ENCODE measurements at places on chromosomes 5 and 9.

DNA sequence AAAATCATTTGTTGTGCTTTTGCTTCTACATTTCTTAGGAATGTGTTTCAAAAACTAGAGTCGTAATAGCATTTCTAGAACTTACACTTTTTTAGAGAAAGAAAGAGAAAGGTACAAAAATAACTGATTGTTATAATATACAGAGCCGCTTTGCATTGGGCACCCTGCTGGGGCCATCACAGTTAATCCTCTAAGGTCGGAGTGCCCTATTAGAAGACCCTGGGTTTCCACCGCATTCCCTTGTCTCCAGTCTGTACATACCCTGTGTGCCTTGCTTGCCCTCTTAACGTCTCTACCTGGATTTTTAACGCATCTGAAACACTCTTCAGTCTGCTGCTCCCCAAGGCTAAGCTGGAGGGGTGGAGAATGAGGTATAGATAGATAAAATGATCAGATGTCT lies 1.3 kb downstream of the MARVELD2 start:
- DNase-seq, result no peak

- no peak for DNase-seq
These were observed 8.2 kb downstream of the PDLIM7 start for GRCh38 chr5:177489119-177489716.

DNA sequence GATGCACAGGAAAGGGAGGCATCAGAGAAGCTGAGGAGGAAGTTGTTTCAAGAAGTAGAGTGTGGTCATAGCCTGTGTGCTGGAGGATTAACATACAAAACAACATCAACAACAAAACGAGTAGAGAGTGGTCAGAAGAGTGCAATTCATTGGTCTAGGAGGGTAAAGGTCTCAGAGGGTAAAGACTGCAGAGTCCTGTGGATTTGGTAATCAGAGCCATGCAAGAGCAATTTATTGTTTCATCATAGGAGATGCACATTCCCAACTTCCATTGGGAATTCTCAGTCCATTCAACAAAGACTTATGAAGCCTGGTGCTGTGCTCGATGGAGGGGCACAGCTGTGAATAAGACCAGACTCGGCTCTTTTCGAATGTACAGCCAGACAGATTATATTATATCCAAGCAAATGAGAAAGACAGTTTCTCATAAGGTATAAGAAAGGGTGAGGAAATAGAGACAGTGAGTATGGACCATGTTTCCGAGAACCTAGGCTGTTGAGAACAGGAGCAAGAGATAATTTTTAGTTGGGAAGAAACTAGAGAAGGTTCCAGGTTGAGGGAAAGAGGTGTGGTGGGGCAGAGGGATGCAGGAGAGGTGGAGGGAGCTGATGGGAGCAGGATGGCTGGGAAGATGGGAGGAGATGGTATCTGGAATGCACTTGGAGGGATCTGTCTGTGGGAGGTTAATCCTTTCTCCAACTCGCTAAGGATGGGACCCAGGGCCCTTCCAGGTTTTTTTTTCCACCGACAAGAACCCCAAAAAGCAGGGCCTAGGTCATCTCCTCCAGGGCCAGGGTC lies 7.9 kb upstream of the MYORG start:
- no peak for DNase-seq

DNA sequence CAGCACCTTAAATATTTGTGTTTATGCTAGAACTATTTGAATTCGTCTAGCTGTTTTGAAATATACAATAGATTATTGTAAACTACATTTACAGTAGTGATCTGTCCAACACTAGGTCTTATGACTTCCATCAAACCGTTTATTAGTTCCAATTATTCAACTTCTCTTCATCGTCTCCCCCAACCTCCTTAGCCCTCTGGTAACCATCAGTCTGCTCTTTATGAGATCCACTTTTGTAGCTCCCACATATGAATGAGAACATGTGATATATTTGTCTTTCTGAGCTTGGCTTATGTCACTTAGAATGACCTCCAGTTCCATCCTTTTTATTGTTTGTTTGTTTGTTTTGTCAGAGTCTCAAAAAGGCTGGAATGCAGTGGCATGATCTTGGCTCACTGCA lies 11.8 kb downstream of the DMXL1 start:
- DNase-seq, result no peak

- DNase-seq, result no peak
These were observed 15.2 kb downstream of the EXD3 start for GRCh38 chr9:137407590-137408300.

GRCh38 chr5:177320879-177321278 lies 9.2 kb upstream of the MXD3 start:
- DNase-seq, result no peak

DNA sequence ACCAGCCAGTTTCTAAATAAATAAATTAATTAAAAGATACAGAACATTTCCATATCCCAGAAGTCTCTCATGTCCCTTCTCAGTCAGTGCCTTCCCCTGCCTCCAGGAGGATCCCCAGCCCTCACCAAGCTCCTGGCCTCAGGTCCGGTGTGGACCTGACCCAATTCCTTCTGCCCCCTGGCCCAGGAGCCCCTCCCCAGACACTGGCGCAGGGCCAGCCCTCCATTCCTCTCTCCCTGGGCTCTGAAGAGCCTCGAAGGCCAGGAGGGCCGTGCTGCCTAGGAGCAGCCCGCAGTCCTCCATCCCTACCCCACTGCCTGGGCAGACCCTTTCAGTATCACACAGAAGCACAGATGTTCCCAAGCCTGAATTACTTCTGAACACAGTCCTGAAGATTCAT lies 61.8 kb upstream of the BARHL1 start:
- no peak for DNase-seq

- DNase-seq, result no peak
These were observed 13.0 kb downstream of the SUB1 start for GRCh38 chr5:32598260-32598937.

DNA sequence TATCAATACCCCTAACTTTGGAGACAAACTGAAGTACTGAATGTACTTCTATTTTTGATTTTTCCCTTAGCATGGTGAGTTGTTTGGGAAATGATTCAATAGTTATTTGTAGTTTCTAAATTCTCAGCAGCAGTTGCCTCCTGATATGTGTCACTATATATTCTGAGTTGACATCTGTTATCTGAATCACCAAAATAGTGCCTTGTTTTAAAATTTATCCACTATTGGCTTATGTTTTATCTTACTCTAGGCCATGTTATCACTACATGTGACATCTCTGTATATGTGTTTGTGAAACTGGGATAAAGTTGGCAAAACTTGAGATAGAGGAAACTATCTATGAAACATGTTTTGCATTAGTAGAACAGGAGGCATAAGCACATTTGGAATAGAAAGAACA lies 317.6 kb downstream of the TLE4 start:
- DNase-seq, result no peak

GRCh38 chr5:40260361-40260760 lies 419.4 kb upstream of the PTGER4 start:
- DNase-seq, result no peak

GRCh38 chr5:139774980-139775661 lies 20.5 kb upstream of the PSD2 start:
- peak; percentile 96 for DNase-seq

- no peak for DNase-seq
These were observed 9.9 kb downstream of the RAD50 start for GRCh38 chr5:132566657-132567056.

DNA sequence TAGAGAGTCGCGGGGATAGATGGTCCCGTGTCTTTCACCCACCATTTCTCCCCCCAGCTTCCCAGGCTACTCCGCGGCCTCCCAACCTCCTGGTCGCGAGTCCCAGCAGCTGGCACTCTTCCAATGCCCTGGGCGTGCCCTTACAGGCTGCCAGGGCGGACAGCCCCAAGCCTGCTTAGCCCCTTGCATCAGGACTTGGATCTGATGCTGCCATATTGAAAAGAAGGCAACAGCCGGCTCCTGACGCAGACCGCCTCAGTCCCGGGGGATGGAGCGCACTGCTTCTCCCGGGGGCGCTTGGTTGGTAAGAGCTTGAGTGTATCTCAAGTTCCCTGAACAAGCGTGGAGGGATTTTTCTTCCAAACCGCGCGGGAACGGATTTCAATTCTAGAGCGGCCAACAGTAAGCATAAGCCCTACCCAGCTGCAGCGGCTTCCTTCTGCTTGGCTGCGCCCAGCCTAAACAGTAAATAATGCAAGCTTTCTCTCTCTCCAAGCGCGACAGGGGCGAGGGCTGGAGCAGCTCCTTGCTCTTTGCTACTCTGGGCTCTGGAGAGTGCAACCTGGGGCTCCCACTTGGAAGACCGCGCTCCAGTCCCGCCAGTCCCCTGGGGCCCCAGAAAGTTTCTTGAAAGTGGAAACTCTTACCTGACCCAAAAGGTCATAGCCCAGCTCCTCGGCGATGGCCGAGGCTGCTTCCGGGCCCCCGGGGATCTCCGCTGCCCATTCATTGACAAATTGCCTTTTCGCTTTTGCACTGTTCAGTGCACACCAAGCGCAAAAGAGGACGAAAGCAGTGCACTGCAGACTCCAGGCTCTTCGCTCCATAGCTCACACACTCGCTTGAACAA lies 607 bp downstream of the PCSK1 start:
- DNase-seq, result peak; percentile 46

DNA sequence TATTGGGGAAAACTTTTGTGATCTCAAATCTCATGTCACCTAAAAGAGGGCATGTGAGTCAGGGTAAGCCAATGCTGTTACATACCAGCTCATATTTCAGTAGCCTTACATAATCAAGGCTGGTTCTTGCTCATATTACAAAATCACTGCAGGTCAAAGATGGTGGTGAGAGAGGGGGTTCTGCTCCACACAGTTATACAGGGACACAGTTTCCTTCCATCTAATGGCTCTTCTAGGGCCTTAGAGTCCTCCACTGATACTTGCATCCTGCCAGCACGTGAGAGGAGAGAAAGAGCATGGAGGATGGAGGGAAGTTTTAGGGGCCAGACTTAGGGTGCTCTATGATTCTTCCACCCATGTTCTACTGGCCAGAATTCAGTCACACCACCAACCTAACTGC lies 130.0 kb downstream of the LIFR start:
- no peak for DNase-seq

- DNase-seq, result no peak
These were observed 34.2 kb upstream of the MIER3 start for GRCh38 chr5:56985936-56986625.

DNA sequence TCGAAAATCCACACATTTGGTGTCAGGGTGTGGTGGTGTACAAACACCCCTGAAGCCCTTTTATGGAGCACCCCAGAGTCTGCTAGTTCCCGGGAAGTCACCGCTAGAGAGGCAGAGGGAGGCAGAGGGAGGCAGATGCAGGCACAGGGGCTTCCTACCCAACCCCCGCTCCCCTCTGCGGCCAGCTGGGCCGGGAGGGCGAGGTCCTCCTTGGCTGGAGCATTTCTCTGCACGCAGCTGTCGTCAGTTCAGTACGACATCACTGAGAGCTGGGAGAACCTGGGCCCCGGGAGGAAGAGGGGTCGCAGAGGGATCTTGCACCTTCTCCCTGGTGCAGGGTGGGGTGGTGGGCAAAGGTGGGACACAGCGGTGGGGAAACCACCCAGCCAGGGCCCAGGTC lies 15.8 kb upstream of the UBAC1 start:
- no peak for DNase-seq

- DNase-seq, result no peak
These were observed 46.0 kb downstream of the RORB start for GRCh38 chr9:74543145-74543544.

- DNase-seq, result no peak
These were observed 19.6 kb downstream of the FBXO38 start for GRCh38 chr5:148403344-148403743.

DNA sequence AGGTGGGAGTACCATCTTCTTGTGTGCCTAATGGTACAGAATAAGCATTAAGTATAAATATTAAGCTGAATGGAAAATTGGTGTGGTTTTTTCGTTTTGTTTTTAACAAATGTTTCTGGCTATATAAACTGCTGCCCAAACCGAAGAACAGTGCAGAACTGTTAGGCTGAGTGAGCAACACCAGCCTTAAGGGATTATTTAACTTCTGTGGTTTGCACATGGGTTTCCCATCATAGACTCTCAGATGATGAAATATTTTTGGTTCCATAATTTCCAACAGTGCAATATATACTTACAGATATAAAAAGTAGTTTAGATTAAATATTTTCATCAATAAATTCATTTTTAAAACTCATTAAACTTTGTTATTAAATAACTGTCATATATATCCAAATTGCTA lies 16.4 kb downstream of the C5orf63 start:
- no peak for DNase-seq

GRCh38 chr5:180339583-180340183 lies 13.5 kb downstream of the GFPT2 start:
- DNase-seq, result no peak

DNA sequence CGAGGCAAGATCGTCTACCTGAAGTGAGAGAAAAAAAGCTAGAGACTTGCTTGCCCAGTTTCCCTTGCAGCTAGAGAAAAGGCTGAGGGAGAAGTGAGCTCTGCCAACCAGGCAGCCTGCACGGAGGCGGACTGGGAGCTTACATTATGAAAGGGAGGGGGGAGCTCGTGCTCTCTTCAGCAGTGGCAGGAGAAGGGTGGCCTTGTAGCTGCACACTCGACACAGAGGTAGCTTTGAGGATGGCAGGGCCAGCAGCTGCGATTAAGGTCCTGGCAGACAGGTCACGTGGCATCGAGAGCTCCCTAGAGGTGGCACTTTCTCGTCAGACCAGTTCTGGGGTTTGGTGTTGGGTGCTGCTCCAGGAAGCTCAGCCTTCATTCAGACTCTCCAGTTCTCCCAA lies 26.7 kb downstream of the APBA1 start:
- DNase-seq, result no peak

GRCh38 chr5:139445325-139446170 lies 6.2 kb upstream of the DNAJC18 start:
- DNase-seq, result no peak

GRCh38 chr9:95102001-95102433 lies 215.5 kb downstream of the FANCC start:
- DNase-seq, result no peak

GRCh38 chr5:64077589-64077988 lies 88.1 kb upstream of the RNF180 start:
- DNase-seq, result no peak

- no peak for DNase-seq
These were observed 27.0 kb downstream of the MRPL36 start for GRCh38 chr5:1772634-1773033.

DNA sequence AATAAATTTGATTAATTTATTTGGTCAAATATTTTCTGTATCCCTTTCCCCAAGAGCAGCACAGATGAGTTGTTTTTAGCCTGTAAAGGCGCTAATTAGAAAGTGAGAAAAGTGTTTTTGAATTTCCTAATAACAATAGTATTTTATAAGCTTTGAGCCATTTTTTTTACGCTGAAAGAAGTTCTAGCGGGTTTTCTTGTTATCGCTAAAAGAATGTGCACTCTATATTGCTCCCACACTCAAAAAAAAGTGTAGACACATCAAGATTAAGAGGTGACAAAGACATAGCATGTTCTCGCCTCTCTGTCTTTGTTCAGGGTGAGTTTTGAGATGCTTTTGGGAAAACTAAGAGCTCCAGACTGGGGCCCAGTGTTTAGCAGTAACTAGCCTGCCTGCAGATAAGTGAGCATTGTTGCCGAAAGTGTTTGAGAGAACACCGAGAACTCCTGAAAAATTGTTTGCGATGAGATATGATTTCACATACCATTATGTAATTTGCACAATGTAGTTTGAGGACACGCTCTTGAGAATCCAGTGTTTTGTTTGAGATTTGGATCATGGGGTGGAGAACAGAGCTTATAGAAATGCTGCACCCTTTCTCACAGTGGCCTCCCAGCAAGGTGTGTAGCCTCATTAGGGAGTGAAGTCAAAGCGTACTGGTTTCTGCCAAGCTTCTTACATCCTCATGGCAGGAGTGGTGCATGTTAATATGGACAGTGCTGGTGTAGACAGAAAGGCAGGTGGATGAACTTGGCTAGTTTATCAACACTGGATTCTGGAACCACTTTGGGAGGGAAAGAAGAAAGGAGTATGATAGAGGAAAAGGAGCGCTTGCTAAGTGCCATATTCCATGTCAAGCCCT lies 1.5 kb downstream of the F2R start:
- no peak for DNase-seq

All from nephron progenitor cell (in vitro differentiated cells).